B cell (primary cell): ENCODE measurements at places on chromosomes 13 and 19.

GRCh38 chr13:114057166-114058050, 75.0 kb downstream of the RASA3 start:
- no peak for DNase-seq

- no peak for DNase-seq
These were observed 18.3 kb downstream of the C19orf44 start for GRCh38 chr19:16514383-16515019.

DNA sequence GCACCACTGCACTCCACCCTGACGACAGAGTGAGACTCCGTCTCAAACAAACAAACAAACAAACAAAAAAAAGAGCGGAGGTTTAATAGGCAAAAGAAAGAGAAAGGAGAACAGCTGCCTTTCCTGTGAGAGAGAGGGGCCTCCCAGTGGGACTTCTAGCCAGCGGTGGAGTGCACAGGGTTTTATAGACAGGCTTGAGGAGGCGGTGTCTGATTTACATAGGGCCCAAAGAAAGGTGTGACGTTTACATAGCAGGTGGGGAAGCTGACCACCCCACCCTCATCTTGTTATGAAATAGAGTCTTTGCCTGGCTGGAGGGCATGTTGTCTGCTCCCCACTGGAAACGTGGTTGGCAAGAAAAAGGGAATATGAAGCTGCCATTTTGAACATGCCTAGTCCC, 106.0 kb upstream of the CSNK1A1L start:
- DNase-seq: no peak

DNA sequence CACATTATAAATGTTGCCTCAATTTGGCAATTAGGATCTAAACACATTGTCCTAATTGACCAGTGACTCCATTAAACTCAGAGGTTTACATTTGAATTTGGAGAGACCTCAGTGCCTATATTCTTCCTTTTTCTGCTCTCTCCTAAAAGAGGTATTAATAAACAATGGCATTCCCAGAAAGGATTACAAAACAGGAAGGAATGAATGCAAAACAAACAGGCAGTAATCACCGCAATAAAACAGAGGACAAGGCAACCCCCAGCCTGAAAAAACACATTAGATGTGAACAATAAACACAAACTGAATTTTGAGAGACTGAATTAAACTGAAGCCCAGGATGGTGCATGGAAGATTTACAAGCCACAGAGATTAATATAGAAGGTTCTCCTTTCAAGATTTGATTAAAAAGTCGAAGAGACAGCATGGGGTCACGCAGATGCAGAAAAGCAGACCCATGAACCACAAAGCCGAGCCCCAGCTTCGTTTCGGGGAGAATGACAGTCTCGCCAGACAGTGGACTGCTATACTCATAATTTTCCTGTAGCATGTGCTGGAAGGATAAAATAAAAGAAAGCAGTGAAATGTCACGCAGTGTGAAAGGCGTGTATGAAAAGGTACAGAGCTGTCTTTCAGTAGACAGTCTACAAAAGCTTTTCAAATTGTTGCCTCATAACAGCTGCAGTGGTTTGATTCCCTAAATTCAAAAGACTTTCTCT, 503.0 kb downstream of the LIG4 start:
- no peak for DNase-seq

DNA sequence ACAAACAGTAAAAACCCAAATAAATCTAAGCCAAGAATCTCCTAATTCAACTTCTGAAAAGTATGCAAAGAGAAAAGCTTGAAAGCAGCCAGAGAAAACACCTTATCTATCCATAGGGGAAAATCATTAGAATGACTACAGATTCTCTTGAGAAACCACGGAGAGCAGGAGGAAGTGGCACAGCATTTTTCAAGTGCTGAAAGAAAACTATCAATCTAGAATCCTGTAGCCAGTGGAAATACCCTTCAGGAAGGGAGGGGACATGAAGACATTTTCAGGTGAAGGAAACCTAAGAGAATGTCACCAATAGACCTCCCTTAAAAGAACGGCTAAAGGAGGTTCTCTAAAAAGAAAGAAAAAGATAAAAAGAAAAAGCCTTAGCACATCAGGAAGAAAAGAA, 66.2 kb upstream of the XPO4 start:
- DNase-seq: no peak

GRCh38 chr13:99659866-99660554, 158.7 kb downstream of the TM9SF2 start:
- no peak for DNase-seq
